ENCODE measurements at places on chromosomes 4 and X.

DNA sequence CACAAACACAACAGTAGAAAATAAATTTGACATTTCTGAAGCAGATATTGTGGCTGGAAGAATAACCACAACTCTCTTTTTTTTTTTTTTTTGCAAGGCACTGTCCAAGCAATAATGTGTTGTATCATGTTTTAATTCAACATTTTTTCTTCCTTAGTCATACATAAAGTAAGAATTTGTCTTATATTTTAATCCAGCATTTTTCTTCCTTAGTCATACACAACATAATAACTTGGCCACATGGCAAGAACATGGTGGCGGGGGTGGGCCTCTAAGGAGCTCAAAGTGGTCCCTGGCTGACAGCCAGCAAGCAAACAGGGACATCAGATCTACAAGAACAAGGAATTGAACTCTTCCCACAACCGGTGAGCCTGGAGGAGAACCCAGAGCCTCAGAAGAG is 20.2 kb downstream of the FBXW7 start:
- DNase-seq, result no peak

DNA sequence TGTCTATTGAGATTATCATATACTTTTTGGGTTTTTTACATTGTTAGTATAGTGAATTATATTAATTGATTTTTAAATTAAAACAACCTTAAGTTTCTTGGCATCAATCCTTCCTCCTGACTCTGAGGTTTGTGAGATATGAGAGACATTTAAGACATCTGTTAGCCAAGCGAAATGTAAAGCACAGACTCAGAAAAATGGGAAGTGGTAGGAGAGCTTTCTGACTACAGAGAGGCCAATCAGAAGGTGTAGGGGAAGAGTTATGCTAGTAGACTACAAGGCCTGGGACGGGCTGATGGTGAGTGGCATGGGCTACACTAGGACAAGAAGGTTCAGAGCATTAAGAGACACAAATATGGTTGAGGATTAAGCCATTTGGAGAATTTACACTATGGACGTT is 255.4 kb downstream of the PRDM5 start:
- DNase-seq, result no peak

DNA sequence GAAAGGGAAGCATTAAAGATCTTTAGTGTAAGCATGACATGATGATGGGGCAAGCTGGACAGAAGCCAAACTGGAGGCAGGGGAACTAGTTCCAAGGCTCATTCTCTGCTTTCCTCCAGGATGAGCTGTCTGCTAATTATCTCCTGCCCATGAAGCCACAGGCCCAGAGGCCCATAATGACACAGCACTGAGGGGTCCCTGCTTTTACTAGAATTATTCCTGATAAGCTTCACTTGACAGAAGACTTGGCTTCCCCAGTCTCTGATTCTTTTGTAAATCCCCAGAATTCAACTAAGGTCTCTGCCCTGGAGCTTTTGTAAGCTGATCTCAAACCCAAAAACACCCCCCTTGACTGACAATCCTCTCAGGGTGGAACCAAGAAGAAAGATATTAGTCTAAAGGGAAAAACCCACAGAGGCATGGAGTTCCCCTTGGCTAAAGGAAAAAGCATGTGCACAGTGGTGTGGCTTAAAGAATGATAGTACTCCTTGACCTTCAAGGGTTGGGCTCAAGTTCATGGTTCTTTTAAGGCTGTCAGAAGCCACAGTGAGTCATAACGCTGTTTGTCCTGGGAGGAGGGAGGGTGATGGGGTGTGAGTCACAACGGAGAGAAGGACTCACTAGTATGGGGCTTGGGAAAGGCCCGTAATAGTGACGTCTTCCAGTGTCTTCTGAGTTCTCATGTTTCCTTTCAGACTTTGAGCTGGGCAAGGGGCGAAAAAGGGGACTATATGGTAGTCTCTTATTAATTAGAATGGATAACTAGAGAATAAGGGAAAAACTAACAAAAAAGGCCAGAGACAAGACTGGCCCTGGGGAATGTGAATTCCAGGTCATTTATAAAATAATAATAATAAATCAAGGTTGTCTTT is 146.0 kb upstream of the CPEB2 start:
- no peak for DNase-seq

DNA sequence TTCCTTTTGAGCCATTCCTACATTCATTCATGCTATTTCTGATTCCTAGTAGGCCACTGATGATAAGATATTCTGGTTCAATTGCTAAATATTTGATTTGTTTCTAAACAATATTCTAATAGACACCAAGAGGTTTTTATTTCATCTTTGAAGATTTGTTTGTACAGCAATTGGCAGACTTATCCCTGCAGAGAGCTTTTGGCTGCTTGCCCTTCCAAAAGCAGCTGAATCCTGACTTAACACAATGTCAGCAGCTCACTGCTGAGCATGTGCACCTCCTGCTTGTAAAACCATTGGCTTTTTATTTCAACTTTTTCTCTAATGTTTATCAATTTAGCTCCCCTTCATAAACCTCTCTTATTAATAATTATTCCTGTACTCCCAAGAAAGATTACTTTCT is 45.3 kb downstream of the MMRN1 start:
- peak; percentile 38 for DNase-seq

DNA sequence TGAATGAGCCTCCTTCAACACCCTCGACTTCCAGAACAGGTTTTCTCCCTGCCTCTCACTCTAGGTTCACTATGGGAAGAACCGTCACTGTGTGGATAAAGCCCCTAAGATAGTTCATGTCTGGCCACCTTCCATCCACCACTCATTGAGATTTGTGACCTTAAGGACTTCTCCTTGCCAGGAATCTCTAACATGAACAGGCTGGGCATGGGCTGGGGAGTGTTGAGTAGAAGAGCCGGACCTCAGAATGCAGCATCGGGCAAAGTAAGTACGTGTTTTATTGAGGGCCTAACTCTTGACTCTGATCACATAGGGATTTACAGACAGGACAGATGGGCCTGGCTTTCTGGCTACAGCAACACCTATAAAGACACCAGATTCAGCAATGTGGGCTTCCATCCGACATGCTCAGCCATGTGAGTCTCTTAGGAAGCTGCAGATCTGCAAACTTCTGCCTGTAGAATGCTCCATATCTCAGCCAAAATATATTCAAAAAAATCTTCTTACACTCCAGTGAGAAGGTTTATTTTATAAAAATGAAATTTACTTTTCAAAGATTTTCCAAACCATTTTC is 26.4 kb upstream of the TRIM60 start:
- DNase-seq, result no peak

DNA sequence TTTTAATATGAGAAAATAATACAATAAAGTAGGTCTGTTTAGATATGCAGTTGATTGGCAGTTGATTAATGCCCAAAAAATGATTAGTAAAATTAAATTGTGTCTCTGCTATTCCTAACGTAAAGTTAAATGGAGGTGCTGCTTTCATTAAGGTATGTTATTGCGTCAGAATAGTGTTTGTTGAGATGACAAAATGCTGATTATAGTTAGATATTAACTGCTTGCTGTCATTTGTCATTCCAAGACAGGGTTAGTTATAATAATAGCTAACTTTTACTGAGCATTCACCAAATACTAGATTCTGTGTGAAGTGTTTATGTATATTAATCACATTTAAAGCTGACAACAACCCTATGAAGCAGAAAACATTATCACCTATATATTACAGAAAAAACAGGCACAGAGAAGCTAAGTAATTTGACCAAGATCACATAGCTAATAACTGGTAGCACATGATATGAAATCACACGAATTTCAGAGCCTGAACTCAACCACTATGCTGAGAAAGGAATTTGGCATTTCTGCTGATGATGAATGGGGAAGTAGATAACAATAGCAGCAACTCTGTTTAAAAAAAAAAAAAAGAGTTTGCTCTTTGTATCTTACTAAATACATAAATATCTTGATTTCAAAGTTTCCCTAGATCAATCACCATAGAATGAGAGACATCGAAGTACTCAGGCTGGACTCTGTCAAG is 59.7 kb upstream of the WDR44 start:
- no peak for DNase-seq

GRCh38 chrX:72392042-72392441 is 86.3 kb upstream of the CITED1 start:
- DNase-seq, result no peak

- no peak for DNase-seq
Measured at GRCh38 chr4:26268246-26268645, 52.6 kb upstream of the RBPJ start.

GRCh38 chrX:119784747-119785446 is 6.5 kb downstream of the RPL39 start:
- DNase-seq, result peak; percentile 29

GRCh38 chr4:65845199-65845773 is 175.0 kb upstream of the EPHA5 start:
- DNase-seq, result no peak

GRCh38 chr4:138488533-138488932 is 246.4 kb upstream of the SLC7A11 start:
- DNase-seq, result no peak

GRCh38 chr4:8157944-8158709 is 486 bp downstream of the ABLIM2 start:
- DNase-seq, result no peak

DNA sequence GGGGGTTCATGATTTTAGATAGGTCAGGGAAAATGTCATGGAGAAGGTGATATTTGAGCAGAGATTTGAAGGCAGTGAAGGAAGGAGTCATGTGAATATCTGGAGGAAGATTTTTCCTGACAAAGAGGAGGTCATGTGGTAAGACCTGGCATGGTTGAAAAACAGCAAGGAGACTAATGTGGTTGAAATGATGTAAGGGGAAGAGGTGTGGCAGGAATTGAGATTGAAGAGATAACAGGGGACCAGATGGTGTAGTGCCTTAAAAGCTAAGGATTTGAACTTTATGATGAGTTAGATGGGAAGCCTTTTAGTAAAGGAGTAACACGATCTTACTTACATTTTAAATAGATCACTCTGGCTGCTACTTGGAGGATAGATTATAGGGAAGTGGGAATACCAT is 210.9 kb downstream of the RTL9 start:
- no peak for DNase-seq

- DNase-seq, result no peak
Measured at GRCh38 chrX:48028091-48028490, 21.3 kb downstream of the SPACA5 start.

- peak; percentile 51 for DNase-seq
Measured at GRCh38 chr4:183905593-183906488, 734 bp downstream of the STOX2 start.

DNA sequence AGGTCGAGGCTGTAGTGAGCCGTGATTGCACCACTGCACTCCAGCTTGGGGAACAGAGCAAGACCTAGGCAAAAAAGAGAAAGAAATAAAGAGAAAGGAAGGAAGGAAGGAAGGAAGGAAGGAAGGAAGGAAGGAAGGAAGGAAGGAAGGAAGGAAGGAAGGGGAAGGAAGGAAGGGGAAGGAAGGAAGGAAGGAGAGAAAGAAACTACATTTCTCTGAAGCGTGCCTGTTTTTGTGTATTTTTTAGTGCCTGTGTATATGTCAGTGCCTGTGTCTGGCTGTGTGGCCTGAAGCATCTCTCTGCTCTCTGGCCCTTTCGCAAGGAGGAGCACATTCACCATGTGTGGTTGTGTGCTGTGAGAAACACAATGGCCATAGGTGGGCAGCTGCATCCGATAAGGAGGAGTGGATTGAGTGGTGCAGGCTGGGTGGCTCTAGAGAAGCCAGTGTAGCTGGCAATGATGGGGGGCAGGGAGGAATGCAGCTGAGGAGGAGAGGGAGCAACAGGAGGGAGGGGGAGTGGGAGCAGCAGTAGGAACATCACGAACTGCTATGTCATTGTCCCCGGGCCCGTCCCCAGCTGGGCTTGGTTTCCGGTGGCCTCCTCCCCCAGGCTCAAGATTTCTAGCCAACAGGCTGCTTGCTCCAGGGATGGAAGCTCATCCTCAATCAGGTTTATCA is 11.4 kb downstream of the SYN1 start:
- no peak for DNase-seq

- DNase-seq, result peak; percentile 22
Measured at GRCh38 chr4:153432965-153433753, 33.0 kb upstream of the TMEM131L start.

DNA sequence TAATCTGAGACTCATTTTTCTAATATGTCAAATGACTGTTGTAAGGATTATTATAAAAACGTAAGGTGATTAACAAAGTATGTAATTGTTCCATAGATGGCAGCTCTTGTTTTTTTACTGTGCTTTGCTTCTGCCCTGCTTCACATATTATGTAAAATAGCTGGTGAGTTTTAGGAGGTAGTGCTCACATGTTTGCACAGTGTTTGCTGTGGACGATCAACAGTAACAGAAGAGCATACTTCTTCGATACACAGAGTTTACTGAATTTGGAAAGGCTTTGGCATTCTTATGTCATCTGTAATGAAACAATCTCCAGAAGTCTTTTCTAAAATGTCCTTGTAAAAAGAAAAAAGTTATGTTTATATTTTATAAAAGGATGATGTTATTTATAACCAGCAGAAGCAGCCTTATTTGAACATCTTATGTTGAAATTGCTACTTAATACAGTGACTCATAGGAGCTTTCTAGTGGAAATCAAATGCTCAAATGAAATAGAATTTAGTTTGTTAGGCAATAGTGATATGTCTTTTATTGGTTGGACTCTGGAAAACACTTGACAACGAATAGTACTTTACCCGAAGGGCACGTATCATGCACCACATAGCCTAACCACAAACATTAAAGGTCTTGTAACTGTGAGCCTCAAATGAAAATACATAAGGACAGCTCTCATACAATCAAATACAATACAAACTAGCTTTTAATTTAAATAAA is 1.9 kb upstream of the MTTP start:
- DNase-seq, result no peak

GRCh38 chrX:23052324-23052723 is 52.6 kb downstream of the DDX53 start:
- no peak for DNase-seq

- DNase-seq, result no peak
Measured at GRCh38 chr4:168868044-168868781, 141.8 kb downstream of the CBR4 start.

GRCh38 chr4:173919196-173919595 is 364.3 kb downstream of the FBXO8 start:
- DNase-seq, result no peak

- no peak for DNase-seq
Measured at GRCh38 chrX:63350465-63350877, 661 bp downstream of the SPIN4 start.

GRCh38 chr4:183445097-183445428 is 627 bp downstream of the CDKN2AIP start:
- no peak for DNase-seq

DNA sequence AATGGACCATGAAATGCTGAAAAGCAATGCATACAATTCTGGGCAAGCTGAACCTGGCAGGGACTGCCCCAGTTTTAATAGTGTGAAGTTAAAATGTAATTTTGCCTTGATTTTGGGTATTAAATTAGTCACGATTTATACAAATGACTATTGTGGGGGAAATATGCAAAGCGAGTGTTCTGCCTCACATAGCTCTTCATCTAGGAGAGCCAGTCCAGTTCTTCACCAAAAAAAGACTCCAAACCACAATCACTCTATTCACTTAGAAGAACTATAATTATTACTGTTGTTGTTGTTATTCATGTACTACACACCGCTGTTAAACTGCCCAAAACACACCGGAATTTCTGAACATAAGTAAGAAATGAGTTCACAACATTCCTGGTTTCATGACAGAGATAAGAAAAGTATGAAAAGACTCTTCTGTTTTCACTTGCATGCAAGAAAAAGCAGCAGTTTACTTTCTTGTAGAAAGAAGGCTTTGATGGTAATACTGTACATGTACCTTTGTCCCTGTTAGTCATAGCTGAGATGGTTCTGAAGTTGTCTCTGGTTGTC is 101.9 kb downstream of the QRFPR start:
- no peak for DNase-seq

All from cerebellar cortex (tissue), 1 donor.